ENCODE measurements at places on chromosomes 5 and 9. TPM values are rescaled to one million over a fixed set of nuclear protein-coding genes. Genes with fewer than 3 reads are reported as not detected.

- peak; percentile 28 for DNase-seq
Observed at GRCh38 chr5:160097991-160098390, 21.3 kb downstream of the PWWP2A start.

GRCh38 chr9:136372561-136373299 is 739 bp downstream of the CARD9 start:
- peak; percentile 85 for DNase-seq

DNA sequence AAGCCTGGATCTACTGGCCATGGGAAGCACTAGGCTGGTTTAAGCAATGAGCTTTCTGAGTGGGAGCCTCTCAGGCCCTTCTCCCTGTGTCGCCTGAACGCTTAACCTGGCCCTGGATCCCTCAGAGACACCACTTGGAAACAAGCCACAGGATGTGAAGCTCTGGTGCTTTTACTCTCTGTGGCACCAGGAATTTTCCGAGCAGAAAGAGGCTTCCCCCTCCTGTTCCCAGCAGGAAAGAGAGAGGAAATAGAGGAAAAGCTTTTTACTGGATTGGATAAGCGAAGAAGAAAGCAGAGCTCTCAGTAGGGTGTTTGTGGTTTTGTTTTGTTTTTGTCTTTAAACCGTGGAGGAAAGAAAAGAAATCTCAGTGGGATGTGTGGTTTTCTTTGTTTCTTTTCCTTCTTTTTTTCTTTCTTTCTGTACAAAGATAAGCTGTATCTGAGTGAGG is 34.5 kb downstream of the COL15A1 start:
- DNase-seq = no peak

- DNase-seq = no peak
Observed at GRCh38 chr5:76099286-76099702, 16.1 kb downstream of the SV2C start.

- no peak for DNase-seq
Observed at GRCh38 chr9:106590759-106591505, 272.0 kb upstream of the ZNF462 start.

- no peak for DNase-seq
Observed at GRCh38 chr5:3384531-3384930, 211.1 kb upstream of the IRX1 start.

DNA sequence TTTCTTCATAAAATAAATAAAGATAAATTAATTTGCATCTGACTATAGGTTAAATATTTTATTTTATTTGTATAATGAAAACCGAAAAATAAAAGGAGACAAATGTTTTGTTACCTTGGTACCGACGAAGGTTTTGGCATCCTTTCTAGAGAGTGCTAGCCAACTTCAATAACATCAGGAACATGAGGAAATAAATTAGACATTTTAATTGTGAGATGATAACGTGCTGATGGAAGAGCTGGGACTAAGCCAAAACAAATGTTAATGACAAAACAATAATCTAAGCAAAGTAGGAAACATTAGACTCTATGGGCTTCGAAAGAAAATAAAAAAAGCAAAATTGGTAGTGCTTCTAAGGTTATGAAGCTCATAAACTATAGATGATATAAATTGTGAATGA is 201.0 kb downstream of the IRX2 start:
- DNase-seq = no peak

GRCh38 chr5:180784497-180785097 is 18.0 kb downstream of the MGAT1 start:
- peak; percentile 88 for DNase-seq

GRCh38 chr5:124708086-124708485 is 38.4 kb downstream of the ZNF608 start:
- no peak for DNase-seq

- no peak for DNase-seq
Observed at GRCh38 chr9:113711251-113711650, 164.9 kb upstream of the ZNF618 start.

GRCh38 chr9:92151691-92152393 is 36.6 kb upstream of the SPTLC1 start:
- DNase-seq = peak; percentile 36

GRCh38 chr9:27939186-27939585 is 365.9 kb upstream of the C9orf72 start:
- no peak for DNase-seq

DNA sequence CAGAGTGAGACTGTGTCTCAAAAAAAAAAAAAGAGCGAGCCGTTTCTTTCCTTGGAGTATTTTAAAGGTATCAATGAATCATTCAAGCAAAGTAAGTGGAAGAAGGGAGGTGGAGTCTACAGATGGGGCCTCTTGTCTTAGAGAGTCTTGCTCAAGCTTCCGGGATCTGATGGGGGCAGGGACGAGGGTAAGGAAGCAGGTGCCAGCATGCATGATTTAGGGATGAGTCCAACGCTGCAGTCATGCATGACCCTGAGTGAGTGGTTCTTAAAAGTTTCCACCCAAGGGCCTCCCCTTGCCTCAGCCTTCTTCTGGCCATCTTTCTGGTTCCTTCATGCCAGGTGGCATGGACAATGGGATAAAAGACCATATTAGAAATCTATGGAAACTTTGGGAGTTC is 79.6 kb downstream of the MYO10 start:
- DNase-seq = no peak

- no peak for DNase-seq
Observed at GRCh38 chr9:137226338-137227053, 806 bp upstream of the RNF224 start.

DNA sequence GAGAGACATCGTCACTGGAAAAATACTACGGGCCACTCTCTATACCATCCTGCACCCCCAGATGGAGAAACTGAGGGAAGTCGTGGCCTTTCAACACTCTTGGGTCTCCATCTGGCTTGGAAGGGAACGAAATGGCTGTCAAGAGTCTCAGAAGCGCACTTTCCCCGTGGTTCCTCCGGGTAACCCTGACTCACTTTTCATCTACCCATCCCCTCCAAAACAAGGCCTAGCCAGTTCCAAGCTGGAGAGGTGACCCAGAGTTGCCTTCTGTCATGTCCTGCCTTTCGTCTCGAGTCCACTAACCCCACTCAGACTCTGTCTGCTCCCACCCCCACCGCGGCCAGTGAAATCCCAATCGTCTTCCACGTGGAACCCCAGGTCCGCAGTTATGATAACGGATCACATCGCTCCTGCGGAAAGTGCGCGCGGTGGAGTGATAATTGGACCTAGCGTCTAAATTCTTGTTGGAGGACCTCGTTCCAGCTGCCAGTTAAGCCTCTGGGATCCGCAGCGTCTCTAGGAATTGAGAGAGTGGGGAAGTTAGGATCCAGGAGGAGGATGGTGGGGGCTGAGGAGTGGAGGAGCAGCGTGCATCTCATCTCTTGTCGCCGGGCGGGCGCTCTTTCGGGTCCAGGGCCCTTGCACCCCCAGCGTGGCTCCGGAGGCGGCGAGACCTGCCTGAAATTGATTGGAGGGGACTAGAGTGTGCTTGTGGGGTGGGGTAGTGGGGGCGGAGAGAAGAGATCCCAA is 4.6 kb downstream of the CDKN2A start:
- DNase-seq = no peak

- no peak for DNase-seq
Observed at GRCh38 chr9:36126016-36126730, 10.4 kb upstream of the GLIPR2 start.

DNA sequence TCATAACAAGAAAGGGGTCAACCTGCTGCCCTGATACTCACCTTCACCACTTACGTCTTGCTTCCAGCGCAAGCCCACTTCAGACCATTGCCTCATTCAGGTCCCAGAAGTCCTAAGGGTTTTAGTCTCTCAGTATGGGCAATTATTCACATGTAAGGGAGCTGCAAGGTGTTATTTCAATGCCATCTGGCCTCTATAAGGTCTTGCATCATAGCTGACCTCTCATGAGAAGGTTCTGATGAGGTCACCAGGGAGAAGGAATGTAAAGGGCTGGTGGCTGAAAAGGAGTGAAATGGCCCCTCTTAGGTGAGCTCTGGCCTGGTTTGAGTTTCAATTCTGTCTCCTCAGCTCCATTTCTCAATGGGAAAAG is 1.5 kb upstream of the MARCHF3 start:
- DNase-seq = no peak

GRCh38 chr9:127739614-127740330 is 4.7 kb upstream of the TOR2A start:
- DNase-seq = peak; percentile 19

- DNase-seq = no peak
Observed at GRCh38 chr5:2817031-2817603, 65.6 kb upstream of the IRX2 start.

DNA sequence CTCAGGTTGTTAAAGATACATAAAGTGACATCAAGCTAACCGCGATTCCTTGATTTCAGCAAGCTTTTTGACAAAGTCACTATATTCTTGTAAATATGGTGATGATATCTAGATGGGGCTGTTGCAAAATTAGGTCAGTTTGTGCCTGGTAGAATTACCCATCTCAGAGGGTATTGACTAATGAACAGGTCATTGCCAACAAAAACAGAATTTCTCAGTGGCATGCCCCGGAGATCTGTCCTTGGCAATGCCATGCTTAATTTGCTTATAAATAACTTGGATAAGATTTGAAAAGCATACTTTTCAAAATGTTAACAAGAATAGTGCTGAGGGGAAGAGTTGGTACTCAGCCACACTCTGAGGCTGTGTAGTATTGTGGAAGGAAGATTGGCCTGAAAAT is 783.3 kb upstream of the SEMA6A start:
- DNase-seq = no peak

GRCh38 chr5:99133921-99134320 is 205.1 kb upstream of the CHD1 start:
- DNase-seq = no peak

GRCh38 chr5:6307304-6307703 is 71.0 kb downstream of the MED10 start:
- no peak for DNase-seq

GRCh38 chr5:34591723-34592122 is 64.4 kb upstream of the RAI14 start:
- no peak for DNase-seq

GRCh38 chr5:139812836-139813805 is 17.5 kb downstream of the PSD2 start:
- no peak for DNase-seq

DNA sequence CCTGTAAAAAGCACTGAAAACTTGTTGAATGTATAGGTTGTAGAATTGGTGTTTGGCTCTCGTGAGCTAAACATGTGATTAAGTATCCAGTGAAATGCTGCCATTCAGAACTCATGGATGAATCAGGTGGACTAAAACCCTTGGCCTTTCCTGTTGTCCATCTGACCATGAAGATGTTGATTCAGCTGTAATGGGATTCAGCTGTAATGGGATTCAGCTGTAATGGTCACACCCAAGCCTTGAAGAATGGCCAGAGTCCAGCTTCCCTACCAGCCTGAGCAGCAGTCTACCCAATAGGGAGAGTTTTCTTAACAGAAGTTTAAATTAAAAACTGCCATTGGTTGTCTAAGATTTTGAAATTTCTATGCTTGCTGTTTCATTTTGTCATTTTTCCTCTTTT is 18.1 kb downstream of the MAMDC2 start:
- DNase-seq = no peak

- DNase-seq = no peak
Observed at GRCh38 chr5:151674626-151675610, 11.8 kb downstream of the SPARC start.

GRCh38 chr5:103111468-103111867 is 8.5 kb downstream of the GIN1 start:
- DNase-seq = no peak

- no peak for DNase-seq
Observed at GRCh38 chr5:14054111-14054854, 88.9 kb upstream of the TRIO start.

- DNase-seq = no peak
Observed at GRCh38 chr5:129460672-129460935, 506 bp downstream of the ADAMTS19 start.

DNA sequence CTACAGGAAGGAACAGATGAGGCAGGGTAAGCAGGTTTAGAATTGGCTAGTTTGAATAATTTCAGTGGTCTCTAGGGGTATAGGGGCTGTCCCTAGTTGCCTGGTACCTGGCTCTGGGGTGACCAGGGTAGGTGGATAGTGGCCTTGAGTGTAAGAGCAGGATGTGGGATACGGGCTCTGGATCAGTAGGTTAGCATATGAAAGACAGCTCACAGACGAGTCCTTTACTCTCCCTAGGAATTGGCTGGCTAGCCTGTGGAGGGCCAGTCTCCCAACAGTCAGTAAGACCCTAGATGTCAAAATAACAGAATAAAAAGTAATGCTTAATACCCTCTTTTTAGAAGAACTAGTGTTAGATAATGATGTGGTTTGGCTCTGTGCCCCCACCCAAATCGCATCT is 16.6 kb upstream of the C9orf152 start:
- DNase-seq = no peak

DNA sequence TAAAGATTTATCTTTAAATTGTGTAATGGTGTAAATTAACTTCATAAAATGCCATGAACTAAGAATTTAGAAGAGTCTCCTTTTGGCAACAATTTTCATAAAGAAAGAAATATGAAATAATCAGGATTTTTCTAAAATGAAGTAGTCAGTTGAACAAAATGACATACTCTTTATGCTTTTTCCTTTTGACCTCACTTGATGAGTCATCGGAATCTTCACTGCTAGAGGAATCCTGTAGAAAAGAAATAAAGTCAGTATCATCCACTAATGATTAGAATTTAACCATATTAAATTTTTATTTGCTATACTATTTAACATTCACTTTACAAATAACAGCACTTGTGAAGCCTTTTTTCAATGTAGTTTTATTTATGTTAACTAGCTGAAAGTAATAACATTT is 26.1 kb downstream of the CHD1 start:
- DNase-seq = no peak

DNA sequence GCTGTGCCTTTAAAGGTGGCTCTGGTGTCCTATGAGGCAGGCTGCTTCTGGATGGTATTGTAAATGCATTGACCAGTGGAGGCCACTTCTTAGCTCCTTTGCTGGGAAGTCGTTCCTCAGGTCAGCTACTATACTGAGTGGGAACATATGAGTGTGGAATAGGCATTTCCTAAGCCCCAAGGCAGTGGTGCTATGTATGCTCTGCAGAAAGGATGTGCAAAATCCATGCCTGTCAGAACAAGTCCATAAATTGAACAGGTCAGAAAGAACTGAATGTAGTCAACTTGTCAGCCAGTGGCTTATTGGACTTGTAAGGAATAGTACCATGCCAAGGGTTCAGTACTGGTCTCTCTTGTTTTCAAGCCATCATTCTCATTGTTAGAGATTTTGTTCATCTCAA is 216.4 kb downstream of the CDH10 start:
- DNase-seq = no peak

The PPP3R2 gene
- not detected for polyA plus RNA-seq

The MYORG gene
- 1.1 TPM for polyA plus RNA-seq

The RIMOC1 gene
- 13.4 TPM for polyA plus RNA-seq

The NDUFS6 gene
- 281 TPM for polyA plus RNA-seq

The PAEP gene
- polyA plus RNA-seq = not detected

The RLN2 gene
- polyA plus RNA-seq = 6.1 TPM

The RXFP3 gene
- not detected for polyA plus RNA-seq

The IFNB1 gene
- not detected for polyA plus RNA-seq

The ARRDC3 gene
- 56.8 TPM for polyA plus RNA-seq

The PCA3 gene
- polyA plus RNA-seq = 0.39 TPM

The CNOT6 gene
- 15.0 TPM for polyA plus RNA-seq

The GMCL2 gene
- polyA plus RNA-seq = not detected

The GARIN3 gene
- polyA plus RNA-seq = not detected

The CBY3 gene
- polyA plus RNA-seq = 0.18 TPM

The PKD2L2 gene
- not detected for polyA plus RNA-seq

The HDHD3 gene
- polyA plus RNA-seq = 28.4 TPM

Measured in cardiac muscle cell (in vitro differentiated cells and primary cell).